ENCODE measurements at places on chromosomes 4 and X.

GRCh38 chr4:108852691-108853090 lies 89.8 kb upstream of the ETNPPL start:
- DNase-seq = no peak

GRCh38 chrX:155071694-155072280 lies 479 bp downstream of the BRCC3 start:
- no peak for DNase-seq

DNA sequence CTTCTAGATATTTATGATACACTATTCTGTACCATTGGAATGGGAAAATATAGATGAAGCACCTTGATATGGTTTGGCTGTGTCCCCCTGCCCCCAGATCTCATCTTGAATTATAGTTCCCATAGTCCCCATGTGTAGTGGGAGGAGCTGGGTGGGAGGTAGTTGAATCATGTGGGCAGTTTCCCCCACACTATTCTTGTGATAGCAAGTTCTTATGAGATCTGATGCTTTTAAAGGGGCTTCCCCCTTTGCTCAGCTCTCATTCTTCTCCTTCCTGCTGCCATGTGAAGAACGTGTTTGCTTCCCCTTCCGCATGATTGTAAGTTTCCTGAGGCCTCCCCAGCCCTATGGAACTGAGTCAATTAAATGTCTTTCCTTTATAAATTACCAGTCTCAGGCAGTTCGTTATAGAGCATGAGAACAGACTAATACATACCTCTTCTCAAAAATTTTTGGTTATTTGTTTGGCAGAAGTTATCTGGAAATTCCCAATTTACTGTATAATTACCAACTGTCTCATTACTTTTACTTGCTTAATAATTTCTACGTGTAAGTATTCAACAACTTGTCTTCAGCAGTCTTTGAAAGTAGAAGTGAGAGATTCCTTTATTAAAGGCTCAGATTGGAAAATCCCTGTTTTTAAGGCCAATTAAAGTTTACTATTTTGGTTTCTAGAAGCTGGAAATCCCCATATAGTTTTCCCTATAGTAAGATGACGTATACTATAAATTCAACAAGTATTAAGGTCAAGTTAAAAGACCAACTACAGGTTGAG lies 152.7 kb downstream of the RNF150 start:
- no peak for DNase-seq

DNA sequence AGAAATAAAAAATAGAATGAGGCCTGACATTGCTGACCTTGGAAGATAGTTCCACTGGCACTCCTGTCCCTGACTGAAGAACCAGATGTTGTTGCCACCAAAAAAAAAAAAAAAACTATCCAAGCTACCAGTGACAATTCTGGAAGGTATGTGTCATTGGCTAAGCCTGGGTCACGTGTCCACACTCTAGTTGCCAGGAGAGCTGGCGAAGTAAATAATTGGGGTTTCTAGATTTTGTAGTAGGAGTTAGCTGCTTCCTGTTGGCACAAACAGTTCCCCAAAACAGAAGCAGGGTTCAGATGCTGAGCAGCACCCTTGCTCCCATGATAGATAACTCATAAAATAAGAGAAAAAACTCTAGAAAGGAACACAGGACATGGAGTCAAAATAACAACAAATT lies 20.5 kb downstream of the MND1 start:
- DNase-seq = no peak

DNA sequence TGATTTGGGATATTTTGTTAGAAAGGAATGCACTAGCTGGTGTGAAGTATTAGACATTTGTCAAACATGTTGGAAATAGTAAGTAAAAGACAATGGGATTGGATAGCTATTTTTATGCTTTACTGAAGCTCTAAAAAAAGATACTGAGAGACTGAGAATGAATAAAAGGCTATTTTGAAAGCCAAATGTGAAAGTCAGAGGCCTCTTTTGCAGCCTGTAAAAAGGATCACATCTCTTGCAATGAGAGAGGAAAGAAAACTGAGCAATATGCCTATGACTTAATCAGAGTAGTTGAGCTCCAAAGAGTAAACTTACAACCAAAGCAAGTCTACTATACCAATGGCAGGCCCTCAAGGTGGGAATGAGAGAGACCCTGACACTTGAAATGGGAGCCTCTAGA lies 212.6 kb upstream of the LCORL start:
- DNase-seq = no peak

DNA sequence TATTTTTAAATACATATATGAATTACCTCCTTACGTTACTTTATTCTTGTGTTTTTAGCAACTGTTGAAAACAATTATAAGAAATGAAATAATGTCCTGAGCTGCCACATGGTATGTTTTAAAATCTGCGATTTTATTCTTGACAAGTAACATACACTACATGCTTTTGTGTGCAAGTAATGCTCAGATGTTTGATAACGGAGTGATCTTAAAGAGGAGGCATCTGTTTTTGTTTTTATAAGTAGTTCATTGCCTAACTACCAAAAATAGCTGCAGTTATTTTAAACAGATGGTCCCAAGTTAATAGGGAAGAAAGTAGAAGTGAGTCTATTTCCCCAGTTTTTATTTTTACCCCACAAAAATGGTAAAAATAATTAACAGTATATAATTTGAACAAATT lies 55.2 kb downstream of the GAB1 start:
- no peak for DNase-seq

DNA sequence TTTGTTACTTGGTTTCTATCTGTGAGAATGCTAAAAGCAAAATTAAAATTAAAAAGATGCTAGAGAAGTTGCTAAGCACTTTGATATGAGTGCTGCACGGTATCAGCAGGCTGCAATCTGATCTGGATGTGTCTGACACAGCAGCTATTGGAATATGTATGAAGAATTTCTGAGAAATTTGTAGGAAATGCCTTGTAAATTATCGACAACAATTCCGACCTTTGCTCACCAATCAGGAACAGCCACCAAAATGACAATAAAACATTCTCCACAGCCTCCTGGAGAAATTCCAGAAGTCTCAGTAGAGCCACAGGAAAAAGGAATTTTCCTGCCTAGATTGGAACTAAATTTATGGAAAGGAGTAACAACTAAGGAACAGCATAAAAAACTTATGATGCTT lies 82.5 kb downstream of the TIGD2 start:
- no peak for DNase-seq

DNA sequence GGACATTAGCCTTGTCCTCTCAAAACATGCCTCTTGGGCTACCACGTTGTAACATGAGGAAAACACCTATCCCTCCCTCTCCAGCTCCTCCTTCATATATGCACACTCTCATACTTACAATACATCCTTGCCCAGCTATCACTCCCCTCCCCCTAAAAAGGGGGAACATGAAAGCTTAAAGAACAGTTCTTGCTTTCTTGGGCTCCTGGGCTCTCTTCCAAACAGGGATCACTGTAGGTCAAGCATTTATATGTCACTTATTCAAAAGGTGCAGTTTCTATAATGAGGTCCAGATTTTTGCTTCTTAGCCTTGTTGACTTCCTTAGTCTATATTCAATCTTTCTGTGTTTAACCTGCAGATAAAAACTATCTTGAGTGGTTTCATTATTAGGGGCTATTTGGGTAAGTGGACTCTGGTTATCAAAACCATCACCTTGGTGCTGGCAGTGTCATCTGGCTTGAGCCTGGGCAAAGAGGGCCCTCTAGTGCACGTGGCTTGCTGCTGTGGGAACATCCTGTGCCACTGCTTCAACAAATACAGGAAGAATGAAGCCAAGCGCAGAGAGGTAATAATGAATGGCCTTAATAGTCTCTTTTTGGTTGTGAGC lies 119.4 kb downstream of the AKAP4 start:
- peak; percentile 50 for DNase-seq

DNA sequence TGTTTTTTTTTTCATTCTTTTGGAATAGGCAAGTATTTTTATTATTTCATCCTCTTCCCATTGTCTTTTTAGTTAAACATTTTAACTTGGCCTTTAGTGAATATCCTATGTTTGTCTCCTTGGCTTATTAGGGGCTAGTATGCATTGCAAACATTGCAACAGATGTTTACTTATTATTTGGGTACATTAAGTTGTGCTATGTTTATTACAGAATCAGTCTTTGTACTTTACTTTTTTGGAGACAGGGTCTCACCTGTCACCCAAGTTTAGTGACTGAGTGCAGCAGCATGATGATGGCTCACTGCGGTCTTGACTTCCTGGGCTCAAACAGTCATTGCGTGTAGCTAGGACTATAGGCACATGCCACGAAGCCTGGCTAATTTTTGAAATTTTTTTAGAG lies 51.1 kb upstream of the NUDT6 start:
- no peak for DNase-seq

DNA sequence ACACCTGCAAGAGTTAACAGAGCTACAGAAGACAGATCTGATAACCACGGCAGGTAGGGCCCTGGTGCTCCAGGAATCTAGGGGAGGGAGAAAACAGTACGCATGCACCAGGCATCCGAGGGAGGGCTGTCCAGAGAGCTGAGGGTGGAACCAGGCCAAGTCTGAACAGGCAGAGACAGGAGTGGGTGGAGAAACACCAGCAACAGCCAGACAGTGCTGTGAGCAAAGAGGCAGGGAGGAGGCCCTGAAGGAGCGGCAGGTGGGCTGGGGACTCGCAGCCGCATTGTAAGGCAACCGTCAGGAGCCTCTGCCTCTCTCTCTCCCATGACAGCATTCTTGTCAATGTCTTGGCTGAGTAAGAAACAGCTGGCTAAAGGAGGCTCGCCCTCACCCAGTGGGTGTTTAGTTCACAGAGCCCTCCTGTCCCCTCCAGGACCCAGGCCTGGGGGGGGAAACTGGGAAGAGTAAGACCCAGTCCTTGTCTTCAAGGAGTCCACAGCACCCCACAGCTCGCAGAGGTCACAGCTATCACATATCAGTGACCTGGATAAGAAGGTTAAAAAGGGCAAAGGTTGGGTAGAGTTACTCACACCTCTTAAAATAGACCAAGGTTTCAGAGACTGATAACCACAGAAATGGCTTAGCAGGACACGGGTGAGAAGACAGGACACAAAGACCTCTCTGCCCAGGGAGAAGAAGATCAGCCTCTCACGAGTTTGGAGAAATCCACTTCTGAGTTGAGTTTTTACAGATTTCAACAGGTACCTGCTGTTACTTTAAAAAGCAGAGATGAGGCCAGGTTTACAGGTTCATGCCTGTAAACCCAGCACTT lies 10.5 kb downstream of the ACSL1 start:
- DNase-seq = peak; percentile 80

DNA sequence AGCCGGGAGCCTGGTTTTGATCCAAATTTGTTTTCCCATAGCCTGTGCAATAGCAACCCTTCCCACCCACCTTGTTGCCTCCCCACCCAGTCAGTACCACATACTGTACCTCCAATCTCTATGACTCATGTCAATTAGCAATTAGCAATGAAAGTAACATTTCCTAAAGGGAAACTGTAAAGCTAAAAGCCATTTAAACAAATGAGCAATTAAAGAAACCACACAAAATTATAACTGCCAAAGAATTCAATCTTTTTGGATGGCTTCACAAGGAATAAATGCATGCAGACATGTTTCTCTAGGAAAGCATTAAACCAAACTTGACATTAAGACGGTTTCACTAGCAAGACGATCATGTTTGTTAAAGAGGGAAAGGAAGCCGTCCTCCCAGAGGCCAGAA lies 169.0 kb upstream of the MAP3K15 start:
- no peak for DNase-seq

- DNase-seq = no peak
Measured at GRCh38 chr4:166965562-166965961, 268.7 kb downstream of the SPOCK3 start.

GRCh38 chr4:61541459-61541858 lies 341.3 kb downstream of the ADGRL3 start:
- no peak for DNase-seq

GRCh38 chrX:38106991-38107655 lies 100.8 kb downstream of the SYTL5 start:
- no peak for DNase-seq

DNA sequence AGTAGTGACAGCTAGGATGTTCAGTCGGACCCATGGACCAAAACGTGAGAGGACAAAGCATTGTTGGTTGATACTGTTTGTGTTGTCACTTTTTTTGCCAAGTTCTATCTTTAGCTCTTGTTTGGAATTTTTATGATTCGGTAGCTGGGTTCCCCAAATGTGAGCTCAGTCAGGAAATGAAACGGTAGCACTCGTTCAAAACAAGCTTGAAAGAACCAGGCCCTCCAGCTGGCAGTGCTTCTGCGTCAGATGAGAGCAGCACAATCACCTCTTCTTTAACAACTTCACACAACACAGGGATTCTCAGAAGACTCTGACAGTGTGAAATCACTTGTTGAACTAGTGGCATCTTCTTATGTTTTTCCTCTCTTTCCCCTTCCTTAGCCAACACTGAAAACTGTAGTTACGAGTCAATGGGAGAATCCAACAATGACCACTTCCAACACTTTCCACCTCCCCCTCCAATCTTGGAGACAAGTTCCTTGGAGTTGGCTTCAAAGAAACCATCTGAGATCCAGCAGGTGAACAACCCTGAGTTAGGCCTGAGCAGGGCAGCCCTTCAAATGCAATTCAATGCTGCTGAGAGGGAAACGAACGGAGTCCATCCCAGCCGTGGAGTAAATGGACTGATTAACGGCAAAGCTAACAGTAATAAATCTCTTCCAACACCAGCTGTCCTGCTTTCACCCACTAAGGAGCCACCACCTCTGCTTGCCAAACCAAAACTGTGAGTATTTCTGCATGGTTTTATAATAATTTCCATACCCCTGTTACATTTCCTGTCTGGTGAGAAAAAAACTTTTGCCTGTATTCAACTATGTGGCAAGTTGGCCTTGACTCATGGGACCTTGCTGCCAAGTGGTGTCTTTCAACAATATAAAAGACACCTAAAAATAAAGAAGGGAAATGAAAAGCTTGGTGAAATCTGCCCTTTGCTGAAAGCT lies 214.6 kb downstream of the PALLD start:
- no peak for DNase-seq

GRCh38 chr4:59612235-59612634 lies 1587.9 kb upstream of the ADGRL3 start:
- DNase-seq = no peak

- no peak for DNase-seq
Measured at GRCh38 chrX:104370089-104370488, 115.4 kb upstream of the ESX1 start.

GRCh38 chrX:15087747-15088146 lies 182.1 kb downstream of the ASB9 start:
- no peak for DNase-seq

DNA sequence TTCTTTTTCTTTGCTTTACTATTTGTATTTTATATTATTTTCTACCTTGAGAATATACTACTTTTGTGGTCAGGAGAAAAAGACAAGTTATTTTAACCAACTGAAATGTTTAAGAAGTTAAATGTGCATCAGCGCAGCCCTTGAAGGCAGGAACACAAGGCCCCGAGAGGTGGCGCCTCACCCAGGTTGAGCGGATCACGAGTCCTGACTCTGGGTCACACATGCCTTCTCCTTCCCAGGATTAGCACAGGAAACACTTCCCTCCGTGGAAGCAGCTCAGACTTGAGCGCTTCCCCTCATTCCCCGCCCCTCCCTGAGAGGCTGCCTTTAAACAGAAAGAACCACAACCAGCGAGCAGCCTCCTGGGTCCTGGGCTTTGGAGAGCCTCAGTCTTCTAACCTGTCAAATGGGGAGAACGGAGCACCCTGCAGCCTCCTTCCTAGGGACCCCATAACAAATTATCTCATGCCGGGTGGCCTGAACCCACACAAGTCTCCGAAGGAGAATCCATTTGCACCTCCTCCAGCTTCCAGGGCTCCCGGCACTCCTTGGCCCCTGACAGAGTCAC lies 217.6 kb downstream of the AFAP1 start:
- DNase-seq = no peak

Measured in NCI-H1092 (cell line).